ENCODE measurements at places on chromosomes 11 and 22.

GRCh38 chr11:47348859-47349258, 3.6 kb downstream of the MYBPC3 start:
- peak; percentile 23 for DNase-seq

GRCh38 chr11:977830-978720, 52.4 kb downstream of the AP2A2 start:
- no peak for DNase-seq

GRCh38 chr22:29692327-29692640, 27.5 kb upstream of the CABP7 start:
- no peak for DNase-seq

- no peak for DNase-seq
These were observed 106.3 kb downstream of the KCNQ1 start for GRCh38 chr11:2551131-2551530.

GRCh38 chr11:84381666-84382065, 1095.5 kb upstream of the CCDC90B start:
- DNase-seq = no peak

DNA sequence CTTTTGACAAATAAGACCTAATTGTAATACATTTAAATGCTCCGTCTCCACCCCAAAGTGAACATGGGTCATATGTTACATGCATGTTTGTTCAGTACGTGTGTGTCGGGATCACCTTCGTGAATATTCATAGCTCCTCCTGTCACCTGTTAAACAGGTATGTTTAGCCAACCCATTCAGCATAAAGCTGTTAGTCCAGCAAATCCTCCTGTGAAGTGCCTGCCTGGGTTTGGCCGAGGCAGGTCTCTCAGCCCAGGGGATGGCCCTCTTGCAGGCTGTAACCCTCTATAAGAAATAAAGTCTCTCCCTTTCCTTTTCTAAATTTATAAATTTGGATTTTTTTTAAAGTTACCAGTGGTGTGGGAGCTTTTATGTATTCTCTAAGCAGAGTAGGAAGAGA, 38.9 kb upstream of the NTM start:
- DNase-seq = no peak

DNA sequence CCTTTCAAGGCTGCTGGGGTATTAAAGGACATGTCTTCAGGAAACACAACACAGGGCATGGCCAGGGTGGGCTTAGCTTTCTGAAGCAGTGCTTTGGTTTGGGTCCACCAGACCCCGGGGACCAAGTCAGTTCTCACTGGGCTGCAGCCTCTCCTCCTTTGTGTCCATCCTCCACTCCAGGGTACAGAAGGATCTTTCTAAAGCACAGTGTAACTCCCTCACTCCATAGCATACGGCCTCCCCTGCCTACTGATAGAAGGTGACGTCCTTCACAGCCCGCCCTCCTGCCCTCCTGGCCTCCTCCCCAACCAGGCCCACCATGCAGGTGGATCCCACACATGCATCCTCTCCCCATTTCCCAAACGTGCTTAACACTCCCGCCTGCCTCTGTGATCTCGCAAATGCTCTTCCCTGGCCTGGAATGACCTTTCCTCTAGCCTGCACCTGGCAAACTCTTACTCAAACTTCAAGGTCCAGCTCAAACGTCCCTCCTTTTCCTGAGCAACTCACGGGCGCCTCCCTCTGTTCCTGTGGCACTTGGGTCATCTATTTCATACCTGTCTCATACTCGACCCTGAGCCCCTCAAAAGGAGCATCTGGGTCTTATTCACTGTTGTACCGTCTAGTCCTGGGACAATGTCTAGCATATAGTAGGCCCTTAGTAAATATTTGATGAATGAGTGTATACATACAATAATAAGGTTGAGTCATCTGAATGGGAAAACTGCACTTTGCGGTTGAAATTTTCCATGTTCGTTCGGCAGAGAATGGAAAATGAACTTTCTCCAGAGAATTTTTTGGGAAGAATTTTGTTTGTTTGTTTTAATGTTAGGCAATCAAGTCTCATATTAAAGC, 187.7 kb downstream of the EFCAB6 start:
- no peak for DNase-seq

DNA sequence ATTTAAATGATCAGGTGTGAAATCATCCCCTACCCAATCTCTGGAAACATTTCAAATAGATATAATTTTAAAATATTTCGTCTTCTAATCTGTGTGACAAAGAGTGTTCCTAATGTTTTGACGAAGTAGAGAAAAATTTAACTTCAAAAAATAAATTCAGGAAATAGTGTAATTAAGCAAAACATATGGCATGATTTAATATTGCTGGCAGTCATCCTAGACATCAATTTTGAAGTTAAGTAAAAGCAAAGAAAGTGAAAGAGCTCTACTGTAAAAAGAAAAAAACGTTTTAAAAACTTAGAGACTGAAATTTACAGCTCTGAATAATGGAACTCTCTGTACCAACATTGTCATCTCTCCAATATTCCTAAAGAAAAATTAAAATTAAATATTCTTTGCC, 1062.3 kb downstream of the LRRC4C start:
- DNase-seq = no peak

DNA sequence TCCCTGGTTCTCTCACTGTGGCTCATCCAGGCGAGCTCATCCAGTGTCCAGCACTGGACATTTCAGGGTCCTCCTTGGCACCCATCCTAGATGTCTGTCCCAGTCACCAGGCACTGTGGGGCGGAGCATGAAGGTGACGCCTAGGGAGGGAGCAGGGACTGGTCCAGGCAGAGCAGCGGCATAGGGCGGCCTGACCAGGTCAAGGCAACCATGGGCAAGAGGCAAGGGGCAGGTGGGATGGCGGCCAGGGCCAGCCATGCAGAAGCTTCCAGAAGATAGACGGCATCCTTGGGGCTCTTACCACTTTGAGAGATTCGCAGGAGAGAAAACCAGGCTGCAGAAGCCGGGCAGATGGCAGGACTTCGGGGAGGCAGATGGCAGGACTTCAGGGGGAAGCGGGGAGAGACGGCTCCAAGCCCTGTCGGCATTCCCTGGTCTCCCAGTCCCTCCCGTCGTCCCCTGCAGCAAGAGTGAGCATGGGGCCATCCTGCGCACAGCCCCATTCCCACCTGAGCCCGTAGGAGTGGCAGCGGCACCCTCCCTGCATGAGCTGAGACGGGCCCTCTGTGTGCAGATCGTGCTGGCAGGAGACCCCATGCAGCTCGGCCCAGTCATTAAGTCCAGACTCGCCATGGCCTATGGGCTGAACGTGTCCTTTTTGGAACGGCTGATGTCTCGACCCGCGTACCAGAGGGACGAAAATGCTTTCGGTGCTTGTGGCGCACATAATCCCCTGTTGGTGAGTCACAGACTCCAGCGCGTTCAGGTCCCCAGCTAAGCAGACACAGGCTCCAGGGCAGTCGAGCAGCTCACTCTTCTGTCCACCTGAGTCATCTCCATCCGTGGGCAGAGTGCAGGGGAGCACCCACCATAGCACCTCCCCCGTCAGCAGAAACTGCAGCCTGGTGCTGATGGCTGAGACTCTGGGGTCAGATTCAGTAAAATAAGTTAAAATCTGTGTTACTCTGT, 20.1 kb upstream of the PANX2 start:
- DNase-seq = no peak

GRCh38 chr11:2122222-2122906, 16.8 kb downstream of the IGF2 start:
- DNase-seq = no peak

DNA sequence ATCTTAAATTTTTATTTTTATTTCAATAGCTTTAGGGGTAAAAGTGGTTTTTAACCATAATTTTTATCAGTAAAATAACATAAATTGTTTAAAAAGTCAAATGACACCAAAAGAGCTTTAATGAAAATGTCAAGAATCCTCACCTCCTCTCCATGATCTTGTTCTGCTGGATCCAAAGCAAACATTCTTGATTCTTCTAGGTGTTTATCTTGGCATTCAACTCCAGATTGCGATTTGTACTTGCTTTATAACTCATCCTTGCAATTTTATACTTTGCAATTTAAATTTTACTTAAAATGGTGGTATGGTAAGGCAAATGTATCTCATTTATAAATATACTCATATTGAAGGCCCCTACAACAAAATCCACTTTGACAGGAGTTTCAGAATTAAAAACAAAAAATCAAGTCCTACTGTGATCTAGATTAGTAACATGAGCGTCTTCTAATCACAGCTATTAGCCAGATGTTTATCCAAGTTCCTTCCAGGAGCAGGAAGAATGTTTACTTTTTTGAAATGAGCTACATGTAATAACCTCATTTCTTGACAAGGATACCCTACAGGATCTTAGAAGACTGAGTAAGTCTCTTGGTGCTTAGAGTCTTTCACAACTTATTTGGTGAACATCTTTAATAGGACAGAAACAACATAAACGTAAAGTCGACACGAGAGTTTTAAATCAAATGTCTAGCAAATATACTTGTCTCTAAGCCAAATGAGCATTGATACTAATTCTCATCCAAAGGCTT, 72.4 kb upstream of the CARD18 start:
- DNase-seq = no peak

DNA sequence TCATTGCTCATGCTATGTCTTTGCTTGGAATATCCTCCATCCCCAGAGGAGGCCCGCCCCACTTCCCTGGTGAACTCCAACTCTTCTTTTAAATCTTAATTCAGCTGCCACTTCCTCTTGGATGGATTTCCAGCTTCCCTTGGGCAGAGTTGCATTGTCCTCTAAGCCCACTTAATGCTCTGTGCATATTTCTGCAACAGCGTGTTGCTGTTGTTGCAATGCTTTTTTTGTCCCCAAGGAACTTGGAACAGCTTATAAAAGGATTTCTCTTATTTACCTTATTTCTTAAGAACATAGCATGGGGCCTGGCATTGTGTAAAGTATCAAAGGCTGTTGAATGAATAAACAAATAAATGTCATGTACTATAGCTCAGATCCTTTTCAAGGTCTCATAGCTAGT, 507.4 kb downstream of the METTL15 start:
- no peak for DNase-seq

GRCh38 chr22:19644314-19645223, 69.7 kb upstream of the SEPTIN5 start:
- DNase-seq = no peak

DNA sequence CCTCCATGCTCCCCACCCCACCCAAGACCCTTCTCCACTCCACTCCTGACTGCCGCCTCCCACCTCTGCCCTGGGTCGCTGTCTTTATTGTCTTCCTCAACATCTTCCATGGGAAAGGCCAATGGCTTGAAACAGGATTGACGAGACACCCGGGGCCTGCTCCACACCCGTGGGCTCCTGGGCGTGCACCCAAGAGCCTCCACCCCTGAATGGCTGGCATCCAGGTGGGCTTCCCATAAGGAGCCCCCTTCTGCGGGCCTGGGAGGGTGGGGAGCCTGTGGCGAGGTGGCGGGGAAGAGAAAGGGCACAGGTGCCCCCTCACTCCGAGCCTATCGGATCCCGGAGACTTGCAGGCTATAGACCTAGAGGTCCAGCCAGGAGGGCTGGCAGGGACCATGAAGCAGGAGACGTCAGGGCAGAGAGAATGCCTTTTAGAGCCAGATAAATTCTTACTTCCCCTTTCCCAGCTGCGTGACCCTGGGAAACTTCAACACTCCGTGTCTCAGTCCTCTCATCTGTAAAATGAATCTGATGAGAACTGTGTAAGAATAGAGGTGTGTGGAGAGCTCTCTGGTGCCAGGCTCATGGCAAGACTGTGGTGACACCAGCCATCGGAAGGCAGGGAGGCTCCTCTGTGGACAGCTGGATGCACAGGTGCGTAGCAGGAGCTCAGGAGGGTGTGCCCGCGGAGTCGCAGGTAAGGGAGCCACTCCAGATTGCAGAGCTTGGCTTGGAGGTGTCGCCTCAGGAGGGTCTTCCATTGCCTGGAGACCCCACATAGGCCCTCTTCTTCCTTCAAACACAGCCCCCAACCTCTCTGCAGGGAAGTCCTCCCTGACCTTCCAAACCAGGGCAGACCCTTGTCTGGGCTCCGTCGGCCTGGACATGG, 53.9 kb downstream of the SMIM38 start:
- DNase-seq = no peak

DNA sequence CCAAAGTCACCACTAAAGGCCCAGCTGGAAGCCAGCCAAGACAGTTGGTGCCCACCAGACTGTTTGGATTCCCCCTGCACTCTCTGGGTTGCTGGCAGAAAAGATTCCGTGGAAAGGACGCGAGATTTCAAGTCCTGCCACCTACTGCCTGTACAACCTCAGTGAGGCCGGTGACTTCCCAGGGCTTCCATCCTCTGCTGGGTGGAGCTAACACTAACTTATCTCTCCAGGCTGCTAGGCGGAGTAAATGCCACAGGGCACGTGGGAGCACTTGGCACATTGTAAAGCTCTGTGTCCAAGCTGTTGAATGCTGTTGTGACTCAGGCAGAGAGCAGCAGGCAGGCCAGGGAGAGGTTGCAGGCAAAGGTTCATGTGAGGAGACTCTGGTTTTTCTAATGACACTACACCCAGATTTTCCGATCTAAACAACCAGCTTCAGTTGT, 50.9 kb upstream of the CDON start:
- DNase-seq = no peak

- no peak for DNase-seq
These were observed 42.6 kb downstream of the KCNC1 start for GRCh38 chr11:17777086-17777737.

DNA sequence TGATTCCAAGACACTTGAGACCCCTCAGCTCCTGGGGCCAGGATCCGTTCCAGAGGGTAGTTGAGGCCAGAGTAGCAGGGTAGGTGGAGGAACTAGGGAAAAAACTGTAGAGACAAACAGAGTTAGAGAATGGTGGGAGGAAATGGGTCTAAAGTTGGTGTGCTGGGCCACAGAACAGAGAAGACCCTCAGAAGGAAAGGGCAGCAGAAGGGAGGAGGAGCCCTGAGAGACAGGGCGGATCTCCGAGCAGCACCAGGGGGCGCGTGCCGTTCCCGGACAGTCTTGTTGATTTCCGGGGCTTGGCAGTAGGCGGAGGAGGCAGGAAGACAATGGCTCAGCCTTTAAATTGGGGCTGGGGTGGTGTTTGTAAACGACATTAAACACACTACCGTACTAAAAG, 2.4 kb upstream of the CECR2 start:
- DNase-seq = no peak

- DNase-seq = no peak
These were observed 42.3 kb downstream of the PLAAT5 start for GRCh38 chr11:63448646-63449045.

DNA sequence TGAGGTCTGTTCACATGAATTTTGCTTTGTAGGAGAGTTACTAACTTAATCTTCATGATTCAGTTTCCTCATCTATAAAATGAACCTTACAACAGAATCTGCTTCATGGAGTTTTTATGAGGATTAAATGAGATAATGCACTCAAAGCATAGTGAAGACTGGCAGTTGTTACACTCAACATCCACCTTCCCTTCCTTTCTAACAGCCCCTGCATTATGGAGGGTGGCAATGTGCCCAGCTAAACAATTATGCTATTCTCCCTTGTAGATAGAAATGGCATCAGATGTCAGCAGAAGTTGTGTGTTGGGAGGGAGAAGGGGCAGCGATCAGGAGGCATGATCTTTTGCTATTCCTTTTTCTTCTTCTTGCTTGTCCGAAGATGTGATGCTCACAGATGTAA, 6.5 kb downstream of the POU2AF1 start:
- no peak for DNase-seq
